ENCODE measurements at places on chromosomes 12 and 14.

DNA sequence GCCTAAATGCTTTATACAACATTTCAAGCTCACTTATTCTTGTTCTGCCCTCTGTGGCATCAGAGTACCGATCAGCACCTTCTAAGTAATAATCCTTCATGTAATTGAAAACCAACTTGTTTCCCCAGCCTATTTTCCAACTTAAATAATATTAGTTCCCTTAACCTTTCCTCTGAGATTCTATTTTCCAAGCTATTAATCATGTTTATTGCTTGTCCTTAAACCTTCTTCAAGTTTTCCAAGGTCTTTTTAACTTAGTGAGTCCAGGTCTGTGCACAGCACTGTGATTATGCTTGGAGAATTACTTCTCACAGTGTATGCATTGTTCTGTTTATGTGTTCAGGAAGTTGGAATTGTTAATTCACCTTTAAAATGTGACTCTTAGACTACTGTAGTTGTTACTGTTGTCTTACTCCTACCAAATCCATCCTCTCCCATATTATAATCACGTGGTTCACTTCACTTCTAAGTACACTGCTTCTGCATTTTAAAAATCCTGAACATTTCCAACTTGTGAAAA, 1039.3 kb upstream of the FOXG1 start:
- no peak for DNase-seq

DNA sequence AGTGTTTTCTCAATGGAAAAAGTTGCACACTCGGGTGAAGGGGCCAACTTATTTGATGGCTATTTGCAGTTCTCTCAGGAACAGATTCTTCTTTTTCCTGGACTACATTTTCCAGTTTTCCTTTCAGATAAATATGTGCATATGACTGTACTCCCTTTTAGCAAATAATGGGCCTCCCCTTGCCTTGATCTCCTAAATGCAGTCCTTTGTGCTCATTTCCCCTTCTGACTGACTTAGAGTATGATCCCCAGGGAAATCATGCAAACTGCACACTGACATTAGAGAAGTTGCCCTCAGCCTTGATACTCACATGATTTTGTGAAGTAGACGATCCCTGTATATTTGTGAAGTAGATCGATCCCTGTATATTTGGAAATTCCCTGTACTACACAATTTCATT, 492.9 kb upstream of the NOVA1 start:
- no peak for DNase-seq

- no peak for DNase-seq
Measured at GRCh38 chr14:68822926-68823325, 30.1 kb upstream of the ZFP36L1 start.

DNA sequence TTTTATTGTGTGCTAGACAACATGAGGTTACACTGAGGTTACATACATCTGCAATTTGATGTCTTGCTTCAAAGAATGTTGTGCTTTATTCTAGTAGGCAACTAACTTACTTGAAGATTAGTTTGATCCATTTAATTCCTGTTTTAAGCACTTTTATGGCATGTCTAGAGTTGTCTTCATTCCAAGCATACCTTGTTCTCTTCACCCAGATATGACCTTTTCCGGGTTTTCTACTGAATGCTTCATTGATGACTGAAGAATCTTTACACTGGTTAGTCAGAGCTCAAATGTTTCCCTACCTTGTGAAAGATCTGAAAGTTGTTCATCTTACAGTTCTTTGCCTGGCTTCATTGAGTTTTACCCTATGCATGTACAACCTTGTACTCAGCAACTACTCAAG, 274.0 kb upstream of the KITLG start:
- DNase-seq: no peak

- DNase-seq: no peak
Measured at GRCh38 chr14:51201890-51202289, 38.2 kb upstream of the TMX1 start.

- DNase-seq: no peak
Measured at GRCh38 chr12:122882908-122883558, 12.9 kb downstream of the VPS37B start.

GRCh38 chr12:7905071-7905470, 30.9 kb downstream of the SLC2A3 start:
- DNase-seq: no peak

DNA sequence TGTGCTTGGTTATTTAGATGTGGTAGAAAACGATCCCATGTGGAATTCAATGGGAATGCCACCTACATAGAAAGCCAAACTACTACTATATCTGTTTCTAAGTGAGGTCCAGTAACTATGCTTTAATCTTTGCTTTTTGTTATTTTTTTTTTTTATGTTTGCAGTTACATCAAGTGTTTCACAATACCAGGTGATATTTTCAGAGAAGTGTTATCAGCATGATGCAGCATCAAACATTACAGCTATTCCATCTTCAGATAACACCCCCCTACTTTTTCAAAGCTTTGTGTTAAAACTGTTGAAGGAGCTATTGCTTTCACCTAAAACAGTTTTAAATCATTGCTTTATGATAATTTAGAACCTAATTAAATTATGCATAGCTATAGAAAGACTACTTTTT, 163.8 kb upstream of the SLC16A7 start:
- no peak for DNase-seq

DNA sequence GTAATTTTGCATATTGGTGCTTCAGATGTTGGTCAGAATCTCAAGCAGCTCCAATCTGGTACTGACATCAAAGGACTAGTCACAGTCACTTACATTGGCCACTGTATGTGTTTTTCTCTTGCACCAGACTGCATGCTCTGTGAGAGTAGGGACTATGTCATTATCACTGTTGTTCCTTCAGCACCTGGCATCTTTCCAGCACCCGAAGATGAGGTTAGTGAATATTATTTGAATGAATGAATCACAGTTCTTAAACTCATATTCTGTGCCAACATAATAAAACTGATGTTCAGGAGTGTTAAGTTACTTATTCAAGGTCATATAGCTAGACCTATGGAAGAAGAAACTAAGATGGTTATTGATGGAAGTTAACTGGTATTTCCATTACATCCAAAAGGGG, 204.5 kb upstream of the TBX3 start:
- no peak for DNase-seq

GRCh38 chr14:23521785-23522640, 29.6 kb downstream of the ZFHX2 start:
- DNase-seq: no peak

DNA sequence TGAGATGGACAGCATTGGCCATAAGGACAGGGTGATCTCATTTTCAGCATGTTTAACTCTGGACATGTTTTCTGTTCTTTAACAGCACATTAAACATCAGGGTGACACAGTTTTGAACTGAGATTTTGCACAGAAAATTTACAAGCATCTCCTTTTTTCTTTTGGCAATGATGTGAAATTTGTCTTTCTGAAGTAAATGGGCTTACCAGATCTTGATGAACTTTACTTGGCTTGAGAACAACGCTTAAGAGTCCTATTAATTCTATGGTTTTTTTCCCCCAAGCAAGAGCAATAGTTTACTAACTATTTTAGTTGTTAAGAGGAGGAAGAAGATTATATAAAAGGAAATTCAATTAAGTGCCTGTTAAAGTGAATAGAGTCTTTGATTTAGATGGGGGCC, 491.0 kb downstream of the SNAPC1 start:
- DNase-seq: no peak

- peak; percentile 59 for DNase-seq
Measured at GRCh38 chr12:45170456-45171042, 45.3 kb upstream of the ANO6 start.

- no peak for DNase-seq
Measured at GRCh38 chr12:275812-276211, 13.2 kb upstream of the SLC6A13 start.

DNA sequence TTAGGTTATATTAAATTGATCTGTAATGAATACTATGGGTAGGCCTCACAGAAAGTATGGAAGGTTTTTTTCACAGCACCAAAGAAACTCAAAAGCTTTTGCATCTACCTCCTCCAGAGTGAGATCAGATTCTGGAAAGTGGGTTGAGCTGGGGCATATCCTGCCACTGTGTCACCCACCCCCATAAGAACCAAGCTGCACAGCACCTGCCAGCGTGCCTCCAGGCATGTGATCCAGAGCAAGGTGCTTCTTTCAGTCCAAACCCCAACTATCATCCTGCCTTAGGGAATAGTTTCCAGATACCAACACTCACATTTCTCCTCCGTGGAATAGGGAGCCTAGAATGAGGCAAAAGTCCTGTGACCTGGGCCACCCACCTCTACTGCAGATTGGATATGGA, 42.6 kb upstream of the PRB2 start:
- no peak for DNase-seq

GRCh38 chr14:96251656-96252155, 4.3 kb upstream of the BDKRB1 start:
- DNase-seq: no peak

GRCh38 chr12:89493670-89494302, 30.8 kb downstream of the GALNT4 start:
- no peak for DNase-seq

DNA sequence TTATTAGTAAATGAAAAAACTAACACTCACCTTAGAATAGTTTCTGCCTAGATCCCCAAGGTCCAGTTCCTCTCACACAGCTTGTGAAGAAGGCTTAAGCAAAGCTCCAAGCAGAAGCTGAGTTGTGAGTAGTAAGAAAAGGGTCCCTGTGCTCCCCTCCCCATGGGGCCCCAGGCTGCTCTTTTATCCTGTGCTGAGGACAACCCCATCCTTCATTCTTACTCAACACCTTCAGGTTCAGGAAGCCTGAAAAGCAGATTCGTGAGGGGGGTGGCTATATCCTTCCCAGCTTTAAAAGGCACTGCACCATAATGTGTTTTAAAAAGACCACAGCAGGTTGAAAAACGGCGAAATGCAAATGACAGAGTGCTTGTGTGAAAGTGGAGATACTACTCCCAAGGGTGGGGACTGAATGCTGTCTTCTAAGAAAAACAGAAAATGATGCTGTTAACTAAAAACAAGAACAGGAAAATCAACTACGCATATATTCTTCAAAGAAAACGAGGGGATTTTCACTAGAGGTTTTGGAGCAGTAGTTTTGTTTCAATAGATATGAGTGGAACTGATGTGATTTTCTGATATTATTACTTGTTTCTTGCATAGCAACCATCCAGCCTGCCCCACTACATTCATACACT, 182.7 kb downstream of the KTN1 start:
- no peak for DNase-seq

All from effector CD8-positive, alpha-beta T cell (primary cell).